ENCODE measurements at places on chromosomes 4 and X. TPM values are rescaled to one million over a fixed set of nuclear protein-coding genes. Genes with fewer than 3 reads are reported as not detected.

The ODAPH gene
- total RNA-seq: not detected

The BEX5 gene
- 3.0 TPM for total RNA-seq

The SLC9B1 gene
- 0.12 TPM for total RNA-seq

DNA sequence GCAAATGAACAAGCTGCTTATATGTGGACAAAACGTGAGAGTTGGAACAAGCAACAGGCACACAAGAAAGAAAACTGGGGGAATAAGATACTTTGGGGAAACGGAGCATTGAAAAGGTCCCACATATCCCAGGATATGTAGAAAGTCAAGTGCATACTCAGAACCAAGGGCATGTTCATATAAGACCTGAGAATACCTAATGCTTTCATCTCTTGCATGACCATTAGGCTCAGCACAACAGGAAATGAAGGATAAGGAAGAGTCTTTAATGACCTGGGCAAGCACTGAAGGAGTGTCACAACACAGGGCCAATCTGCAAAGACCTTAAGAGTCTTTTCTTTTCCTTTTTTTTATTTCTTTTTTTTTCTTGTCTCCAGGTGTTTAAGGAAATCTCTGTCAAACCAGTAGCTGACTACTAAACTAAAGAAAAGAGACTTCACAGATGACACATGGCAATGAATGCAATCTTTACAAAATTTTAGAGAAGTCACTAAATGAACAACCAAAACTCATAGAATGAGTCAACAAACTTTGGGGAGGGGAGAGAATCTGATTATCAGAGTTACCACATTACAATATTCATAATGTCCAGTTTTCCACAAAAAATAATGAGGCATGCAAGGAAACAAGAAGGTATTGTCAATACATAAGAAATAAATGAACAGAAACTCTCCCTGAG, 67.9 kb upstream of the STK26 start:
- no peak for DNase-seq

DNA sequence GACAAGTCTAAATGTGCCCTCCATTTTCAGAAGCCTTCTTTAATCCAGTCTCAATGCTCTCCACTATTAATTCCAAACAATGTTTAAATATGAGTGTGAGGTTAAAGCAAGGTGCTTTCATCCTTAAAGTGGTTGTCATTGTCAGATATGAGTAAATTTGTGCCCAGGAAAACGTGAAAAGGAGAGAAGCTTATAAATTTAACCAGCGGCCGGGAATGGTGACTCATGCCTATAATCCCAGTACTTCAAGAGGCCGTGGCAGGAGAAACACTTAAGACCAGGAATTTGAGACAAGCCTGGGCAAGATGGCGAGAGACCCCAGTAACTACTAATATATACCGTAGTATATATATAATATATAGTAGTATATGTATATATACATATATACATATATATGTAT, 270.0 kb downstream of the ARHGAP24 start:
- DNase-seq: no peak

- no peak for DNase-seq
Observed at GRCh38 chrX:63746715-63747114, 38.3 kb downstream of the ARHGEF9 start.

- no peak for DNase-seq
Observed at GRCh38 chr4:8072235-8072968, 86.2 kb downstream of the ABLIM2 start.

DNA sequence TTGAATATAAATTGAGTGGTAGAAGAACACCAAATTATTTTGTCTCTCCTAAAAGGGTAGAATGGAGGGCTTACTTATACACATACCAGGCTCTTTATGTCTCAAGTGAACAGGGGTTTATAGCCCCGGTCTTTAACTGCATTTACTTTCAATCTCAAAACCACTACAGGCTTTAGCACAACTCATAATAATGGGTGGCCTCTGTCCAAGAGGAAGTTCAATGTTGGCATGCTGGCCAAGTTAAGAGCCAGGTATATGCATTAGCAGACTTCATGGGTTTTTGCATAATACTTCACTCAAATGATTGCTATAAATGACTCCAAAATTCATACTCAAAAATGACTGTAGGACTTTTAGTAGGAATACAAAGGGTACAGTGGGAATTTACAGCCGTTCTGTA, 118.5 kb upstream of the OTUD4 start:
- DNase-seq: no peak

DNA sequence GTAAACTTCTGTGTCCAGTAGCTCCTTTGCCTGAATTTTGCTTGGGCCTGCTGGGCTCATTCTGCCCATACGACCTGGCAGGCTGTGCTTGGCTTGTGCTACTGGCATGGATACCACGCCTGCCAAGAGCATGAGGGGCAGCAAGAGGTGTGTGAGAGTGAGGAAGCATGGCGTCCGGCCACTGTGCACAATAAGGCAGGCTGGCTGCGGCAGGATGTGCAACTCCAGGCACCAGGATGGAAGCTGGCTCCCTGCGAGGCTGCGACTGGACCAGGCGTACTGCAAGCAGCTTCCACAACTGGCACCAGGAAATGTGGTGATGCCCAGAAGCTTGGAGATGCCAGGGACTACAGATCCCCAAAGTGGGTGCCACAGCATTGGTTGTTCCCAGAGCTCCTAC, 709.3 kb downstream of the PCDH18 start:
- no peak for DNase-seq

- DNase-seq: no peak
Observed at GRCh38 chr4:109160494-109160893, 142.0 kb downstream of the COL25A1 start.

DNA sequence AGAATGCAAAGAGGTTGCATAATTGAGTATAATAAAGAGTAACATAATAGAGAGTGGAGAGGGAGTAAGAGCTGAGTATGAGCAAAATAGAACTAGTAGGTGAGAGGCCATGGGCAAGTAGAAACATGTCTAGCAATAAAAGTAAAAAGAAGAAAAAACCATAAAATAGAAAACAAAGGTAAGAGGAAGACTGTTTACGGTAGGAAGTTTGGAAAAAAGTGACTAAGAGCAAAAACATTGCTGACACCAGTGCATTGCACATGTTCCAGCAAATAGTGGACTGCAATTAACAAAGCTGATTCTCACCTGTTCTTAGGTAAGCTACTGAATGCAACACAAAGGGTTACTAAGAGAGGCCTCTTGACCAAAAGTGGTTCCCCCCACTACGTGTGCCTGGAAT, 202.9 kb downstream of the TEX13A start:
- DNase-seq: no peak

DNA sequence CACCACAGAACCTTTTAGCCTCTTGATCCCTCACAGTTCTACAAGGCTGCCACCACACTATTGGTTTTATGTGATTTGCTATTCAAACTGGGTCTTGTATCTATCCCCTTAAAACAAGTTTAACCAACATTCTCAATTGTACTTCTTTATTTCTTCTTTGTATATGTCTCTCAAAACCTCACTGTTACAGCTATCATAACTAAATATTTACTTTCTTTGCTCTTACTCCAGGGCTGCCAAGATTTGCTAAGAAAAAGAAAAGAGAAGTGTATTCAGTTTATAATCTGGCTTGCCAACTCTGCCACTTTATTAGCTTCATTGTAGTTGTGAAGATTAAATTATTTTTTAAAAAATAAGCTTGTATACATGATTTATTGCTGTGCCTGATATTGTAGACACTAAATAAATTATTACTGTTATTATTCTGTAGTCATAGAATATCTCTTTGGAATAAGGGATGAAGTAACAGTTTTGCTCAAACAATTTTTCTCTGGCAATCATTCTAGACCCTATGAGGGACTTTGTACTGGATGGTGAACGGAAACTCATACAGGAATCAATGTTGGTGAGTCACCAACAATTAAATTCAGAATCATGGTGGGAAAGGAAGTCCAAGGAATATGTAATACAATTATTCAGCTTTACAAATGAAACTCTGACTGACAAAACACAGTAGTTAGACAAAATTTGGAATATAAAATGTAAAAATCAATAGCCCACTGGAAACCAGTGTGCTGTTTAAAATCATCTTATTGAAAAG, 127.1 kb upstream of the DCAF8L1 start:
- no peak for DNase-seq

- no peak for DNase-seq
Observed at GRCh38 chr4:181595716-181596115, 647.5 kb upstream of the TENM3 start.

DNA sequence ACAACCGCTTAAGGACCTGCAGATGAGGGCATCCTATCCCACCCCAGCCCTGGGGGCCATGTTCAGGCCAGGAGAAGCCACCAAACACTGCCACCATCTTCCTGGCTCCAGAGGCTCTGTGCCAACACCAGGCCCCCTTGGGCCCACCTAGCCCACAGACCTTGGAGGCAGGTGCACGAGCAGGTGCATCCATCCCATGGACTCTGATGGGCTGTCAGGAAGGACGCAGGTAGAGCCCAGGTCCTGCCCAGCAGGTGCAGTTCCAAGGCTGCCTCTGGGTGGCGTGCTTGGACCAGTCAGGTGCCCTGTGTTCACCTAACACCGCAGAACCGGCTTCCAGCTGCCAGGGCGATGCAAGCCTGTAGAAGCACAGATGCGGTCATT, 22.8 kb upstream of the PDE6B start:
- peak; percentile 27 for DNase-seq

GRCh38 chr4:110163327-110164069, 34.9 kb downstream of the ELOVL6 start:
- DNase-seq: peak; percentile 13

All from NCI-H460 (cell line).